Renal pelvis (tissue), 12 donors: ENCODE measurements at places on chromosomes 4 and X. TPM values are rescaled to one million over a fixed set of nuclear protein-coding genes. Genes with fewer than 3 reads are reported as not detected.
A peak's percentile ranks its signal among the peaks of the same experiment; 100 is the strongest.

DNA sequence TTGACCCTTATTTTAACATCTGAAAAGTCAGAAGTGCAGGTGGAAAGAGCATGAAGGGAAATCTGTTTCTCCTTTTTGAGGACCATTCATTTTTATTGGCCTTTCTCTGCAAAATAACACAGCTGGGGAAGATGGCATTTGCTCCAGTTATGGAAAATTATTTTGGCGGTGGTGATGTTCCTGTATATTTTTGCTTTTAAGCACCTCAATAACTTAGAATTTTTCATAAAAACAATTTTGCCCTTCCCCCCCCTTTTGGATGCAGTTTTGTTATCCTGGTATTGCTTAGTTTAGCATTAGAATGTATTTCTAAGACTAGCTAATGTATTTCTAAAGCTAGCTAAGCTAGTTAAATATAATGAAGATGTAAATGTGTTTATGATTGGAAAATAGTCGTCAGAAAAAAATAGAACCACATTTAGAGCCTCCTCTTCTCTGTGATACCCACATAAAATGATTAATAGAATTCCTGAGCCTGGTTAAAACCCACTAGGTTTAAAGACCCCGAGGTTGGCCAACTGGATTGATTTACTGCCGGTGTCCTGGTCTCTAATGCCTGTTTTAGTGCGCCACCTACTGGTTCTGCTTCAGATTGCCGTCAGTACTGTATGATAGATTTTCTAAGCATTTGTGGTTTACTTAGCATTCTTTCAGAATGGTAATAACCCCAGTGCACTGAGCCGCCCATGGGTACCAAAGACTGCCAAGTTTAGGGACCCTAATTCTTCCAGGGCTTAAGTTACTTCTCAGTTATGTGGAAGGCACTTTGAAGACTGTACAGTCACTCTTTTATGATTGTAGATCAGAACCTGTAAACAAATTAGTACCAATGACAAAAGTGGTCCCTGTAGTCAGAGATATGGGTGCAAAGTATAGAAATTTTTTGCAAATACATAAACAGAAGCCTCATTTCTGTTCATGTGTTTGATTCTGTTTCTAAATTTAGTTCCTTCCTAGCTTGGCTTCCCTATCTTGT is 11.4 kb downstream of the KLF3 start:
- DNase-seq = peak; percentile 89

The POU3F4 gene
- polyA plus RNA-seq = 7.2 TPM

DNA sequence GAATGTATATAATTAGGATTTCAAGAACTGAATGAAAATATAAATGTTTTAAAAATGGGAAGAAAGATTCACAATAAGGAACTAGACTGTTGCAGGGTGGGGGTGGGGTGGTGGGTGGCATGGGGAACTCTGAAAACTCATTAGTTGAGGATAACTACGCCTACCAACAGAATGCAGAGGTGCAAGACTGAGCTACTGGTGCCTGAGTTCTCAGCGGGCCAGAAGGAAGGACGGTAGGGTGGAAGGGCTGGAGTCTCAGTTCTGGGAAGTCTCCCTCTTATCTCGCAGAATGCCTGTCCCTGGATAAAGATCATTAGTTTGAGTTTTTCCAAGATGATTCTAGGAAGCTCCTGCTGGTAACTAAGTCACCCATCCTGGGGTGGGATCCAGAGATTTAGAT is 1.3 kb upstream of the SOD3 start:
- DNase-seq = no peak

DNA sequence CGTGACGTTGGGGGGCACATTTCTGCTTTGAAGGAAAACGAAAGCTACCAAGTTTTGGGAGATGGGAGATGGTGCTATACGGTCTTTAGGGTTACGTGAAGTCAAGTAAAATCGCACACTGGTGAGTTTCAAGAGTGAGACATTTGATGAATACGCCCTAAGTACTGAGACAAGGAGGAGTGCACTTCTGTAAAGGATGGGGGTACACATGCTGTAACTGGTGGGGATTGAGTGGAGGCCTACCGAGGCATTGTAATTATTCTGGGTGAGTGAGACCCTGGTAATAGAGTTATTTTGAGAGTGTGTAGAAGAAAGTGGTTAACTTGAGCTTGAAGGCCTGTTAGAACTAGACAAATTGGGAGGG is 536 bp downstream of the SH3BGRL start:
- no peak for DNase-seq

GRCh38 chr4:75698162-75698962 is 25.2 kb upstream of the G3BP2 start:
- no peak for DNase-seq

GRCh38 chrX:129939986-129940385 is 34.0 kb downstream of the UTP14A start:
- no peak for DNase-seq

- no peak for DNase-seq
Measured at GRCh38 chr4:931194-931959, 739 bp downstream of the GAK start.

The ALPK1 gene
- polyA plus RNA-seq = 17.0 TPM

DNA sequence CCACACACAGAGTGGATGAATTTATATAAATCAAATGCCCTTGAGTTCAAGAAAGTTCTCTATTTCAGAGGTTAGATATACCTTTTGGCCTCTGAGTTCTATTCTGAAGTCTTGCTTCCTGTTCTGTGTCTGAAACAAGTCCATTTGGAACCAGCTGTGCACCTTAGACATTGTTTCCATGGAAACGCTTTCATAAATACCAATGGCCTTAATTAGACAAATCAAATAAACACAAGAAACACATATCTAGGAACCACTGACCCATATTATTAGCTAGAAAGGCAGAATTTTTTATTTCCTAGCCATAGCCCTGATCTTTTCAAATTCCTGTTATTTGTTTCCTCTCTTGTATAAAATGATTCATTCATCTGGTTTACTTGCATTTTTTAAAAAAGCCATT is 8.4 kb upstream of the C4orf54 start:
- DNase-seq = no peak

GRCh38 chr4:47619691-47620090 is 134.6 kb downstream of the ATP10D start:
- DNase-seq = peak; percentile 22

- no peak for DNase-seq
Measured at GRCh38 chr4:3174371-3175338, 74.3 kb upstream of the MSANTD1 start.

DNA sequence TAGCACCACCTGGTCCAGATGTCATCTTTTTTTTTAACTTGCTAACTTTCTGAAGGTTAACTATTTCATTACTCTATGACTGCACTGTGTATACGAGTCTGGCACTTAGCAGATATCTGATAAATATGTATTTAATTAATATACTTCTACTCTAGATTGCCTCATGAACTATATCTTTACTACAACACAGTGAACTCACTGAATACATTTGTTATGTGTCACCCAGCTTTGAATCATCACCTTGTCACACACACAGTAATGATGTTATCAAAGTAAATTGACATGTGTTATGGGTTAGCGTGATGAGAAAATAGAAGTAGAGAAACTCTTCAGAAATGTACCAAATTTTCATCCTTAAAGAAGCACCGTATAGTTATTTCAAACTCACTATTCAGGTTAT is 419.3 kb upstream of the ADGRL3 start:
- no peak for DNase-seq

The PALLD gene
- polyA plus RNA-seq = 183 TPM

DNA sequence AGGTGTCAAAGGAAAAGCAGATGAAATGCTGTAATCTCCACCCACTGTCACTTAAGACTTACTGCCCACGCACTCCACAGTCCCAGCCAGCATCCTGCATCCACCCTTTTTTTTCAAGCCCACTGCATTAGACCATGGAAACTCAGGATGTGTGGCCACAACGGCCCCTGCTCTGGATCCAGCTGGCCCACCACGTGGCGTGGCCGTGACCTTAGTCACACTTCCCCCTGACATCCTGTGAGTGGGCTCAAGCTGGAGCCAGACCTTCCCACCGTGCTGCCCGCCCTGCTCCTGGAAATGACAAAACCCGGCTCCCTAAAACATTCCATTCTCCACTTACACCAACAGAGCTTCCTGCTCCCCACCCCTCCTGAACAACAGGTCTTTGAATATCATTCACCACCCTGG is 588.3 kb upstream of the DIPK2B start:
- DNase-seq = no peak

The RNF150 gene
- polyA plus RNA-seq = 25.9 TPM

DNA sequence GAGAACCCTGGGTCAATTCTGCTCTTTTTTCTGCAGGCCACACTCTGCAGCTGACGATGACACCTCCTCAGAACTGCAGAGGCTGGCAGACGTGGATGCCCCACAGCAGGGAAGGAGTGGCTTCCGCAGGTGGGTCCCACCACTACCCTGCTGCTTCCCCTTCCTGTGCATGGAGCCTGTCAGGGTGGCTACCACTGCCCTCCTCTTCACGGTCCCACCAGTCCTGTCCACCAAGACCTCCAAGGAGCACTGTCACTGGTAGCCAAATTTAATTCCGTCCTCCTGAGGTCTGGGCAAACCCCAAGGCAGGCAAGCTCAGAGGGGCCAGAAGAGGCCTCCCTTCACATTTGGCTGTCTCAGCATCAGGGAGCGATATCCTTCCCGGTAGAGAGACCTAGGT is 4.2 kb downstream of the CNGA2 start:
- DNase-seq = no peak
